Stimulated activated CD4-positive, alpha-beta T cell treated with anti-CD3 and anti-CD28 coated beads, Interleukin-1b, Interleukin-23, amount 100 ng/mL, for 24 hours (primary cell): ENCODE measurements at places on chromosomes 4 and X.

GRCh38 chrX:48794911-48795515 is 6.9 kb upstream of the HDAC6 start:
- no peak for DNase-seq

- no peak for DNase-seq
These were observed 400.7 kb downstream of the DCAF12L2 start for GRCh38 chrX:125765347-125765746.

DNA sequence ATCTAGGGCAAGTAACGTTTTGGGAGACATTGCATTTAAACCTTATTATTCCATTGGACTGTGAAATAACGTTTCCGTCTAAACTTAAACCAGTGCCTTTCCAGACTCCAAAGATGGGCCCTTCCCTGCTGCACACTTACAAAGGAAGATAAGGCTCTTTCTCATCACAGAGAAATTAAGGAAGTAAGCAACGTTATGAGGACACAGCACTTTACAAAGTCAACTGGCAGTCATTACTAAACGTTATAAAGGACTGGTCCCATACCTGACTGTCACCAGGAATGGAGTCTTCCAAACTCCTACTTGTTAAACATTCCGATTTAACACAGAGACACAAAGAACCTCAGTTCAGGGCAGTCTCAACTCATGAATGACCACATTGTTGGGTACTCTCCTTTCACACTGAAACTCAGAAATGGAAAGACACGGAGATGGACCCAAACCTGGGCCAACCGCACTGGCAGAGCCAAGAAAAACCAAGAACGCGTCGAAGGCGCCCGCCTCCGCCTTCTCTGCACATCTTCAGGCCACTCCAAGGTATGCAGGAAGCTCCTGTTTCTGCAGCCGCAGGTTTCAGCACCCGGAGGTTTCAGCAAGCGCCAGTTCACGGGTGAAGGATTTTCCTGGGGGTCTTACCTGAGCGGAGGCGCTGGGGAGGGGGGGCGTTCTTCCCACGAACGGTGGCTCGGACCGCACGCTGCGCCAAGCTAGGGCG is 670 bp downstream of the PAPSS1 start:
- DNase-seq: no peak

DNA sequence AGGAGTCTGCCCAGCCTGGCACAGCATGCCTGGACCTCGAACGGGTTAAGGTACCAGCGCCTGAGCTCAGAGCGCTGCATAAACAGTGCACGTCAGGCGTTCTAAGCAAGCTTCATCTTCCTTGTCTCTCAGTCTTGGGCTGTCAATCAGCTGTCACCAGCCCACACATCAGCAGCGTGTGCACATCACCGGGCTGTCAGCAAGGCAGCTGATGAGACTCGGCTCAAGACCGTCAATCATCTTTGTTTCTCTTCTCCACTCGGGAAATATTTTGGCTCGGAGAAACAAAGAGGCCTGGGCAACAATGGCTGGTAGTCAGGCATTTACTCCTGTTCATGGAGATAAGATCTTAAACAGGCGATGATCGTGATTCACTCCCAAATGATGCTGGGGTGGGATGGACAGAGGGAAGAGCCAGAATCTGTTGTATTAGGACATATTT is 141.3 kb downstream of the LDB2 start:
- DNase-seq: no peak

DNA sequence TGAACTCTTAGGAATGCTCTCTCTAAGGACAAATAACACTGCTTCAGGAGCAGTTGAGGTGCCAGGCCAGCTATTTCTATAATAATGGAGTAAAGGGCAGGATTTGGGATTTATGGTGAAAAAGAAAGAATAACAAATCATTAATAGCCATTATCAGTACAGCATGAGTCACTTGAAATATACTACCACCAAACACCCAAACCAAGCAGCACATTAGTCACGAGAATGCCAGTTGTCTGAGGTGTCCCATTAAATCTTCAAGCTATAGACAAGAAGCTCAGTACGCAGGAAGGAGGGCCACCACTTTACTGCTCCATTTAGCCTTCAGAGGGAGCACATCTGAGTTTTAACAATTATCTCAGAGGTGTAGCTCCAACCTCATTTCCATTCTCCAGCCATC is 106.8 kb upstream of the MAGEA10 start:
- no peak for DNase-seq

- DNase-seq: no peak
These were observed 18.8 kb downstream of the PABPC1L2B start for GRCh38 chrX:73021361-73022092.

DNA sequence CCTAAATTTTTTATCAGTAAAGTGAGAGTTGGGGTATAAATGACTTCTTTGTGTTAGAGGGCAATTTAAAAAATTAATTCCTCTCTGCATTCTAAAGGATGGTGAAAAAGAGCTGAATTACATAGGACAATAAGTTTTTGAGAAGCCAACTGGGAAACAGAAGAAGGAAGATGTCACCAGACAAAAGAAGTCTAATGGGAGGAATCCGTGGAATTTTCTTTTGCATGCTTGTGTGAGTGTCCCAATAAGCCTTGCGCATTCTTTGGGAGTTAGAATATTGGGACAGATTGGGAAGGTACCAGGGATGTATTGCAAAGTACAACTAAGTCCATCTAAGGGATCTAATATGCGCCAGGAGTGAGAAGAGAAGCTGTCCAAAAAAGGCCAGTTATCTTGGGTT is 35.1 kb upstream of the NR3C2 start:
- no peak for DNase-seq

- DNase-seq: peak; percentile 23
These were observed 215.2 kb upstream of the PSAPL1 start for GRCh38 chr4:7649741-7650531.

- no peak for DNase-seq
These were observed 52.8 kb downstream of the PDLIM5 start for GRCh38 chr4:94504545-94504944.

DNA sequence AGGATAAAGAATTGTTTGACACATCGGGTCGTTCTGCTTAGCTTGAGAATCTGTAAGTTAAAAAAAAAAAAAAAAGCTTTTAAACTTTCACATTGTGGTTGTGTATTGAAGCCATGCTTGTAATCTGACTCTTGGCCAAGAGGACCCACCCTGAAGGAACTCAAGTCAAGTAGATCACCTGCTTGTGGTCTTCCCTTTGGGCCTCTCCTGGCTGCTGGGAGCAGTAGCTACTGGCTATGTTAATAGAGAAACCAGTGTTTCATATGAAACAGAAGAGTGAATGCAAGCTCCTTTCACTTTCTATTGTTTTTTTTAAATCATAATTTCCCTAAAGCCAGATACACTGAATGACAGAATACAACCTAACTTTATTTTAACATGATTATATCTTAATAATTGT is 402.4 kb upstream of the NDST4 start:
- no peak for DNase-seq

DNA sequence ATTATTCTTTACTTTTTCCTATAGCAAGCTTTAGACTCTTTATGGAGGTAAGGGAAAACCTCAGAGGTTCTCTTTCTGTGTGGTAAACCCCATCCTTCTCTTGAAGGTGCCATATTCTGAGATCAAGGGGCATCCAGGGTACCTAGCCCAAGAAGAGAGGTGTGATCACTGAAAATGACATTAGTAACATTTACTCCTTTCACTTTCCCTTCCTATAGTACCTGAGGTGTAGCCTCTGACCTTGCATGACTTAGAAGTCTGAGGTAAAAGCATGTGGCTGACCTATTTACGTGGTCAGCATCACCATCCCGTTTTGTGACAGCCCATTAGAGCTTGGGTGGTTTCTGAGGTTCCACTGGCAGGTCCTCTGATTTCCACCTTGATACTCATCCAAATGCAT is 25.7 kb downstream of the SGMS2 start:
- no peak for DNase-seq

DNA sequence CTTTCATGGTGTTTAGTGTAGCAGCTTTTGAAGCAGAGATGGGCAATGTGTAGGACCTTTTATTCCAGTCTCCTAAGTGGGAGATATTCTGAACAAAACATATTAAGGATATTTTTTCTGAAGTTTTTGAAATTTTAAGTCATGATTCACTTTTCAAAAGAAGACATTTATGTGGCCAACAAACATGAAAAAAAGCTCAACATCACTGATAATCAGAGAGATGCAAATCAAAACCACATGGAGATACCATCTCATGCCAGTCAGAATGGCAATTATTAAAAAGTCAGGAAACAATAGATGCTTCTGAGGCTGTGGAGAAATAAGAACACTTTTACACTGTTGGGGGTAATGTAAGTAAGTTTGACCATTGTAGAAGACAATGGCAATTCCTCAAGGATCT is 76.0 kb downstream of the FAT4 start:
- DNase-seq: no peak

- no peak for DNase-seq
These were observed 1806.7 kb upstream of the PCDH7 start for GRCh38 chr4:28913466-28913865.

DNA sequence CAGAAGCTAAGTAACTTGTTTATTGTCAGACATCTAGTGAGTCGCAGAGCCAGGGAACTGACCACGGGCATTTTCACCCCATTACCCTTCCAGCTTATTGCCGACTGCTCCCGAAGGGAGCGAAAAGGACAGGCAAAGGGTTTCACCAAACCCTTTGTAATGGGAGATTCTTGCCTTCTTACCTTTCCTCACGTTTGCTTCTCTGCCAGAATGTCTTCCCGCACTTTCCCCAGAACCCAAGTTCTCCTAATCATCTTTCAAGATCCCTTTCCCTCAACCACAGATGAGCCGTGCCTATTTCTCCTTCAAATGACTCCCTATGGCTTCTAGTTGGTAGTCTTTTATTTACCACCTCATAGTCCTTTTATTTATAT is 520 bp upstream of the SRP72 start:
- no peak for DNase-seq

DNA sequence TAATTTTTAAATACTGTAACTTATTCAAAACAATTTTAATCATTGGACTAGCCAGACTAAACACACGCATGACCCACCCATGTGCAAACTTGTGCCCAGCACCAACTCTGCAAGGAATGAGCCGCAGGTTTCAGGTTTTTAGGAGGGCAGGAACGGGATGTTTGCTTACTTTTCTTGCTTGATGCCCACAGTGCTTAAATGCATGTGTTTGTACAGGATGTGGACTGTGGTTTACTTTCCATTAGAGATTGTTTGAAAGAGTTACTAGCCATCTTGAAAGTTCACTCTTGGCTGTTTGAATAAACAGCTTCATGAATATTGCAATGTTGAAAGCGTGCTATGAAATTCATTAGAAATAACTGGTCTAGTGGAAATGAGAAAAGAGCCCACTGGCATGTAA is 83.3 kb downstream of the STK32B start:
- DNase-seq: no peak

- no peak for DNase-seq
These were observed 79.2 kb downstream of the TMEM164 start for GRCh38 chrX:110082161-110082560.

DNA sequence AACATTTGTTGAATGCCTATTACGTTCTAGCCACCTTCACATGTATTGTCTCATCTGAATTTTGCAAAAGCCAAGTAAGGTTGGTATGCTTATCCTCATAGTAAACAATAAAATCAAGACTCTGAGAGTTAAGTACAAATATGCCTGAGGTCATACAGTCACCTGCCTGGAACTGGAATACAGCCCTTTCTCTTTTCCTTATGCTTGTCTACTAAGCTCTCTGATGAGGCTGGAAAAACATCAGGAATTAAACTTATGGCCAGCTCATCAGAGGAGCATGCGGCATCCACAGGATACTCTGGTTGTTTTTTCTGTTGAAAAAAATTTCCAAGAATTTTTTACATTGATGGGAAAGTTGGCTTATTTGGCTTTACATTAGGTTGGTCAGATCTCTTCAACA is 35.5 kb downstream of the NCAPG start:
- no peak for DNase-seq

DNA sequence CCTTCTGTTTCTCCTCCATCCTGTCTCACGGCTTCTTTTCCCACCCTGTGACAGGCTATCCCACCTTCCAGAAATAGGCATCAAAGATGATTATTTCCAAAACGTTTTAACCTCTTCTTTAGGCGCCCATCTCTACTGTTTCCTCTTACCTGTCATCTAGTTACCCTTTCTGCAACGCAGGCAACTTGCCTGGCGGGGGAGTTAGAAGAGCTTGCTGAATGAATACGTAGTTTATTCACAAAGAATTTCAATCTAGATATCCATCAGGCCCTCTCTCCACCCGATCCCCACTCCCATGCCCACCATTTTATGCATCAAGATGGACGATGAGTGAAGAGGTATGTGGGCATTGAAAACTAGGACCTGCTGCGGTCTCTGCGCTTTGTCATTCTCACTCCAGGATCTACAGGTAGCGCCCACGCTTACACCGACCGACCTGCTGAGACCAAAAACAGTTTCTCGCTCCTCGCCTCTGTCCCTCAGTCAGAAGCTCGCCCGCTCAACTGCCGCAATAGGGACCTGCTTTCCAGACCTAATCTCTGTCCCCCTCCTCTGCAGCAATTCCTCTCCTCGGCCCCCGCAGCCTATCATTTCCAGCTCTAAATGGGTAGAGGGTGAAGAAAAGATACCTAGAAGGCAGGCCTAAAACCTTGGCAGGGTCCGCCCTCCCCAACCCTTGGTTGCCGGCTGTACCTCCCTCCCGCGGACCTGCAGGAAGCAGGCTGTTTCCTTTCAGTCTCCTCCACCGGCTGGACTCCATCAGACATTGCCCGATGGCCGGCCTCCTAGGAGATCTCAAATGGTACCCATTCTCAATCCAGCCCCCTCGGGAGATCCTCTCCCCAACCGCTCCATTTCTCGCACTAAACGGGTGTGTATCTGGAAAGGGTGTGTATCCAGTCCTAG is 624 bp downstream of the BEX5 start:
- DNase-seq: no peak

DNA sequence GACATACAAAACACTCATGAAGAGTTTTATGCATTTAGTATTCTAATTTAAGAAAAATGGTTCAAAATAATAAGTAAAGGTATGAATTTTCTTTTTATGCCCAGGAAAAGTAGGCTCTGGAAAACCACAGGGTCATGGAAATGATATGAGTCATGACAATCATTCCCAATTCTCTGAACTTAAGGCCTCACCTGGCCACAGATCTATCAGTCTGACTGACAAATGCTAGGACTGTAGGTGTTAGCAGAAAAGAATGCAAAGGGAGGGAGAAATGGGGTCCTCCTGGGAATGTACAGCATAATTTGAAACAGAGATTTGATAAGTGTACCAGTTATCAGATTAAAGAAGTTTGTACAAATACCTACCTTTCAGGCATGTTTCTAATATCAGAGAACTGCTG is 270.5 kb upstream of the ARSJ start:
- no peak for DNase-seq

- no peak for DNase-seq
These were observed 119.4 kb downstream of the FAT4 start for GRCh38 chr4:125434136-125434535.

GRCh38 chr4:11565213-11565612 is 136.5 kb upstream of the HS3ST1 start:
- DNase-seq: no peak

DNA sequence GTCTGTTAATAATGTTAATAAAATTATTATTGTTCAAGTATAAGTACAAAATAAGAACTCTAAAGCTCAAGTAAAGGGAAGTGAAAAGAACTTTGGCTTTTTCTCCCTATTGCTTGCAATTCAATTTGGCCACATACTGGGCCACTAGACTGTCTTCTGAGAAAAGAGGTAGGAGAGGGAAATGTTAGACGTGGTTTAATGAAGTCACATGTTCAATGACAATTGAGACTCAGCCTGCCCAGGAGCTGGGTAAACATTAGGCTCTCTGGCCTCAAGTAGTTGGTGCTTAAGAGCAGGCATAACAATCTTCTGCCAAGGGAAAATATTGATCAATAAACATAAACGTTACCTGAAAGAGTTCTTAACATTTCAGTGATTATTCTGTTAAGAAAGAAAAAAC is 15.1 kb upstream of the PRSS12 start:
- no peak for DNase-seq

- DNase-seq: no peak
These were observed 134.5 kb upstream of the IL15 start for GRCh38 chr4:141501931-141502330.

GRCh38 chr4:148059617-148060180 is 327.8 kb downstream of the ARHGAP10 start:
- no peak for DNase-seq
